HFF-Myc (cell line): ENCODE measurements at places on chromosomes 5 and 9.

DNA sequence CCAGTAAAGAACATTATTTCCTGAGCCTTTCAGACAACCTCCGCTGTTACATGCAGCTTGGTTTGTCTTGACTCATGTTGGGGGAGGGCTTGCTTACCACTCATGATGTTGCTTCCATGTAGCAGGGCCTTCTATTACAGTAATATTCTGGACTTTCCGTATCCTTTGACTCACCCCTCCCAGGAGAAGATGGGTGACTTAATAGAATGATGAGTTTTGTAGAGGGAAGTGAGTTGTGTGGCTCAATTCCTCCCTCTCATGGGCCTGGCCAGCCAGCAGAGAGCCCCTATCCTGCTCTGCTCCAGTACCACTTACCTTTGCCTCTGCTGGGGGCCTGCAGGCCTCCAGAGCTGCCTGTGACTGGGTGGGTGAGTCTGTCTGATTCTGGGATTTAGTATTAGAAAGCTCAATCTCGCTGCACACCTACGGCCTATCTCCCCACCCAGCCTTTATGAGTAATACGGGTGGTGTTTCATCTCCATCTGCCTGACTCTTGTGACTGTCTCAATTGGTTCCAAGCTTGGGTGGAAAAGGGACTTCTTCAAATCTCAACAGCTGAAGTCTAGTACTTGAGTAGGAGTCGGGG lies 52.6 kb upstream of the KLF9 start:
- no peak for DNase-seq

- no peak for DNase-seq
Observed at GRCh38 chr5:153765987-153766386, 272.7 kb downstream of the FAM114A2 start.

GRCh38 chr5:1437226-1437829 lies 7.9 kb downstream of the SLC6A3 start:
- DNase-seq = no peak

DNA sequence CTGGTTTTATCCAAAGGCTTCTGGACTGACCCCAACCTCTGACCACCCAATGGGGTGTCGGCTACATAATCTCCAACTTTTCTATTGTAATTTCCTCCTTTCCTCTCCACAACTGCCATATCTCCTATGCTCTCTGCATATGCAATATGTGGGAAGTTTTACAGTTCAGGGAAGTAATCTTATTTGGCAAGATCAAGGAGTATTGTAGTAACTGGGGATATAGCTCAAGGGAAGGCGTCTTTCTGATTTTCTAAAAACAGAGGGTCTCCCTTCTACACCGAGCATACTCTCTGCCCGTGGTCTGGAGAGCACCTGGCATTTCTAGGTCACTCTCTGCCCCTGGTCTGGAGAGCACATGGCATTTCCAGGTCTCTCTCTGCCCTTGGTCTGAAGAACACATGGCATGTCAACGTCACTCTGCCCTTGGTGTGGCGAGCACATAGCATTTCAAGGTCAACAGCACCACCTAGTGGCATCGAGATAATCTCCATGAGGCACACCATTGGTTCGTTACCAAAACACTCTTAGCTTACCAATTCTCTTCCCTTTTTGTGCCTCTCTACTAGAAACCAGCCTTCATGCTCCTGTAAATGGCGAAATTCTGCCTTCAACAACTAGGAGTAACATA lies 616.4 kb upstream of the NUDT12 start:
- no peak for DNase-seq

GRCh38 chr5:123245689-123246088 lies 156.6 kb downstream of the PRDM6 start:
- no peak for DNase-seq

DNA sequence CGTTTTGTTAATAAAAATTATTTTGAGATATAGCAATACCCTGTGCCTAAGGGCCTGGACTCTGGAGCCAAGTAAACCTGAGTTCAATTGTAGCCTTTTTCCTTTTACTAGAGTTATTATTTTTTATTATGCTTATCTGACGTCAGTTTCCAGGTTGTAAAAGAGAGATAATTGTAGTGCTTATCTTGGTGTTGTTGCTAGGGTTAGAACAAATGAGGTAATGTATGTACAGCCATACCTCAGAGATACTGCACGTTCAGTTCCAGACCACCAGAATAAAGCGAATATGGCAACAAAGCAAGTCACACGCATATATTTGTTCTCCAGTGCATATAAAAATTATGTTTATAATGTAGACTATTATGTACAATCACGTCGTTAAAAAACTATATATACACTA lies 215.0 kb downstream of the VPS13A start:
- DNase-seq = no peak

GRCh38 chr5:174521449-174521848 lies 202.9 kb upstream of the MSX2 start:
- DNase-seq = no peak

DNA sequence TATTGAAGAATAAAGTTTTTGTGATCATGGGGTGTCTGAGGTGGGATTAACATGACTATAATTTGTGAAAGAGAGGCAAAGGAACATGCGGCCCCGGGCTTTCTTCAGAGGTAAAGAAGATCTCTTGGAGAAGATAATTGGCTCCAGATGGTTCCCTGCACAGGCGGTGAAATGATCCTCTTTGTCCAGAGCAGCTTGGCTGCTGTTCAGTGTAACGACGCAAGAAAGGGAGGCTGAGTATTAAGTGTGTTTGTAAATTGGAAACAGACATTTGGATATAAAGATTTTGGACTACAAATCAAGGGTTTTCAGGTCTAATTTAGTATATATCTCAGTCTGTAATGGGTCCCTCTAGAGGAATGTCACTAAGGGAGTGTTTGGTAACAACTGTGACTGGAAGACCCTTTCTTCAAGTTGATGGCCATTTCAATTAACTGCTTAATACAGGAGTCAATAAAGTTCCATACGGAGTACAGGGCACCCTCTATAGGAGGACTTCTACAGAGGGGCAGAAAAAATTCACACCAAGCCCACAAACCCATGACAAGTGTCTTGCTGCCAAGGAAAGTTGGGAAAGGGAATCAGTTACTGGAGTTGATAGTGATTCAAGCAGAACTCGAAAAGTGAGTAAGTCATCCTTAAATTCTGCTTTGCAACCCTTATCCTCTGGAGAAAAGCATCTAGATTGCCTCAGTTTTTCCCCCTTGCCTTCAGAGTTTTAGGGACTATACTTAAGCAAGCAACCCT lies 4.1 kb downstream of the EQTN start:
- peak; percentile 46 for DNase-seq

GRCh38 chr9:134669399-134669955 lies 27.9 kb downstream of the COL5A1 start:
- DNase-seq = no peak

- DNase-seq = no peak
Observed at GRCh38 chr5:81233080-81233634, at the start of gene CKMT2. TSS of gene CKMT2 (plus strand) at chr5:81233322. CDS start at chr5:81251133, 17,811 bp downstream.

- DNase-seq = no peak
Observed at GRCh38 chr5:51188001-51188591, 195.2 kb upstream of the ISL1 start.

DNA sequence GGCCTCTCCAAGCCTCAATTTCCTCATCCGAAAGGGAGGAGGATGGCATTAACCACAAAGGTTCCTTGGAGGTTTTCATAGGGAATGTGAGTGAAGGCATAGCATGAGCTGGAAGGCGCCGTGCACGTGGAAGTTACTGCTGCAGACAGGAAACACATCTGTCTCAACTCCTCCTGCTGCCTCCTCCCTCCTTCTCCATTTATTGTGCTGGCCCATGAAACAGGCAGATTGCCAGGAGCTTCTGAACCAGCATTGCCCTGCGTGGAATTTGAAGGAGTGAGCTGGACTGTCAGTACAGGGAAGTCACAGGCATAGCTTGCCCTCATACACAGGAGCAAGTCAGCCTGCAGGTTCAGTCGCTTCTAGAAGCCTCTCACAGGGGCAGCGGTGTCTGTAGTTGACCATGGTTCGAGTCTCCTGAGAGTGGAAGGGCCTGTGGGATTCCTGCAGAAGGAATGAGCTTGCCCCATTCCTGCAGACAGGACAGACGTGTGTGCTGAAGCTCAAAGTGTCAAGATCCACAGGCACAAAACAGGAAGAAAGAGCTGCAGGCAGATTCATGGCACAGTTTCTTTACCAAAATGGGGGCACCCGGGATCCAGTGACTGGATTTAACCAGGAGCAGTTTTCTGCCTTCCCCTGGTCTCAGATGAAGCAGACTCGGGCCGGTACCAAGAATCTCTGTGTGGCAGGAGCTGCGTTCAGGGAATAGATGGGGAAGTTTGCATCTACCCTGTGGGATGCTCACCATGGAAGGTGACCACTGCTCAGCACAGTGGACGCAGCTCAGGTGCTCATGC lies 48.7 kb upstream of the CTSL start:
- no peak for DNase-seq

DNA sequence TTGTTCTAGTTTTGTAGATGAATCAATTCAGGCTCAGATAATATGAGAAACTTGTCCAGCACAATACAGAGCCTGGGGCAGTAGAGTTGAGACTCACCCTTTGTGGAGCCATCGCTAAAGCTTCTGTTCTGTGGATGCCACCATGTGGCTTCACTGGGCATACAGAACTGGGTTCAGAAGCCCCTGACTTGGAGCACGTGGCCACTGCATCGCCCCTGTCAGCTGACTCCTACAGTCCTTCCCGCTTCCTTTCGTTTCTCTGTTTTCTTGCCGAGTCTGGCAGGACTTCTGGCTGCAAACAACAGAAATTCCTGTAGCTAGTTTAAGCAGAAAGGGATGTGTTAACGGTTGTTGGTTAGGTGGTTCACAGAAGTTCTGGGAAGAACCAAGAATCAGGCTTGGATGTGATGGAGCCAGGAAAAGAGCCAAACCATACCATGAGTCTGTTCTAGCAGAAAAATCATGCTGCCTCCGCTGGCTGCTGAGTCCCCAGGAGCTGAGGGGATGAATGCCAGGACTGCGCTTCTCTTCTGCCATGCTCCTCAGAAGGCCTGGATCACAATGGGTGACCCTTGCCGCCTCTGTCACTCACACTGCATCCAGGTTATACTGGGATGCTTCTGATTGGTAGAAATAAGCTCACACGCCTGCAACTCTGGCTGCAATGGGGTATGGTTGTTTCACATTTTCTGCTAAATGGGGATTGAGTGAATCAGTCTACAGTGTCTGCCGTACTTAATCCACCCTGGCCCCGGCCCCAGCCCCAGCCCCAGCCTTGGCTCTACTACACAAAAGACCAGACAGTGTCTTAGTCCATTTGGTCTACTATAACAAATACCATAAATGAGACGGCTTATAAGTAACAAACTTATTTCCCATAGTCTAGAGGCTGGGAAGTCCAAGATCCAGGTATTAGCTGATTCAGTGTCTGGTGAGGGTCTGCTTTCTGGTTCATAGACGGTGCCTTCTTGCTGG lies 262.5 kb downstream of the GOLPH3 start:
- DNase-seq = no peak

DNA sequence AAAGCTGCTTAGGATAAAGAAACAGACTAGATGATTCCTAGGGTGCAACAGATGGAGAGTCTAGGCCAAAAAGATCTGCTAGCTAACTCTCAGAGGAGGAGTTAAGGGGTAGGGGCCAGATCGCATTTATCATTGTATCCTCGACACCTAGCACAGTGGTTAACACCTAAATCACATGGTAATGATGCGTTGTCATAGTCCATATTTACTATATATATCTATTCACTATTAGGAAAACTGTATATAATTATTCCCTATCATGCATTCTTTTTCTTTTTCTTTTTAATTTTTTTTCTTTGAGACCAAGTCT lies 92.8 kb upstream of the SLC44A1 start:
- DNase-seq = no peak

- no peak for DNase-seq
Observed at GRCh38 chr9:14652729-14653377, 40.4 kb downstream of the ZDHHC21 start.

- no peak for DNase-seq
Observed at GRCh38 chr5:14569948-14570691, 11.5 kb upstream of the OTULINL start.

GRCh38 chr5:76548525-76549229 lies 74.5 kb downstream of the F2RL2 start:
- DNase-seq = no peak

- DNase-seq = no peak
Observed at GRCh38 chr9:106761493-106761892, 101.5 kb upstream of the ZNF462 start.

DNA sequence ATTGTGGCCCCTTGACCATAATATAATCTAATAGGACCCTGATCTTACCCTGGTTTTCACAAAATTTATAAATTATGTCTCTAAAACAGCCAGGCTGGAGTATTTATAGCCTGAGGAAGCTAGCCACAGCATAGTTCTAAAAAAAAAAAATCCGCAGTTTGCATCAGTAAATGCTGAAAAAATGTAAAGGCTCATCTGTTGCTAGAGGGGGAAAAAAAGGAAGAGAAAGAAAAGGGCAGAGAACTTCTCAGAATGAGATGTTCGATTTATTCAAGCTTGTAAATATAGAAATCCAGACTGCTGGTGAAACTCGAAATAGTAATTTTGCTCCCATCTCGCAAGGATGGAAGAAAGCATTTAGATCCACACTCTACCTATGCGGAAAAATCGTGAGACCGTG lies 467.5 kb downstream of the NTRK2 start:
- DNase-seq = no peak

DNA sequence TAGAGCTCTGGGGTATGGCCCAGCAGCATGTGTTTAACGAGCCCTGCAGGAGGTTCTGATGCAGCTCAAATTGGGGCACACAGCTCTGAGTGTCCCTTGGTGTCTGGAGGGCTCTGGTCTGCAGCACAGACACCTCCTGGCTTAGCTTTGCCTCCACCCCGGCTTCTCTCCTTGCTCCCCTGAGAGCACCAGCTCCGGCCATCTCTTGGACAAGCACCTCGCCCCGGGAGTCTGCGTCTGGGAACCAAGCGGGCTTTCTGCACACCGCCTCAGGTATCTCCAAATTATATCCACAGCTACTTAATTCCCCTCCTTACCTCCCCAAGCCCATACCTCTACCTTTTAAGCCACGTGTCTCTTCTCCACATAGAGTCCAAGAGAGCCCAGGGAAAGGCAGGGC lies 83.7 kb upstream of the IRX4 start:
- DNase-seq = no peak

DNA sequence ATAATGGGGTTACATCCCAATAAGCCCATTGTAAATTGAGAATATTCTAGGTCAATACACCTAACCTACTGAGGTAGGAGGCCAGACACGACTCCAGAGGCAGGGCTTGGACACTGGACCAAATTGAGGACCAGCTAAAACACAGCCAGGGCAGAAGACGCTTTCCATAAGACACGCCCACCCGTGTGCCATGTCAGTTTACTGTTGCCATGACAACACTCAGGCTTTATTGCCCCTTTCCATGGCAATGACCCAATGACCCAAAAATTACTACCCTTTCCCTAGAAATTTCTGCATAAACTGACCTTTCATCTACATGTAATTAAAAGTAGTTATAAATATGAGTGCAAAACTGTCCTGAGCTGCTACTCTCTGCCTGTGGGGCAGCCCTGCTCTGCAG lies 31.5 kb downstream of the SLC22A4 start:
- DNase-seq = no peak

DNA sequence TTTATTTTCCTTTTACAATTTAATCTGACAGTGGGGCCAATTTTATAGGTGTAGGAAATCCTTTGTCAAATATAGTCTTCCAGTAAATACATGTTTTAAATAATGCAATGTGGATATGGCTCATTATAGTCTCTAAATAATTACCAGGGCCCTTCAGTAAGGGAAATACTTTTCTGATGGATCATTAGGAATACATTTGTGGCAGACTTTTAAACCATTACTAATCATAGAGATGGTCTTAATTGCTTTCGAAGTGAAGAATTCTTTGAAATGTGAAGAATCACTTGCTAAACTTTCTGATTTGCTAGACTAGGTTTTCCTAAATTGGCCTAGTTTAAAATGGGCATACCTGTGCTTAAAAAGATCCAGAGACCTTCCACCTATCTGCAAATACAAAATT lies 105.6 kb upstream of the ELL2 start:
- DNase-seq = no peak
